Anterior cingulate cortex (tissue), 58 donors: ENCODE measurements at places on chromosomes 13 and 19.

- DNase-seq = no peak
Measured at GRCh38 chr19:40431698-40432097, 5.9 kb upstream of the SERTAD1 start.

DNA sequence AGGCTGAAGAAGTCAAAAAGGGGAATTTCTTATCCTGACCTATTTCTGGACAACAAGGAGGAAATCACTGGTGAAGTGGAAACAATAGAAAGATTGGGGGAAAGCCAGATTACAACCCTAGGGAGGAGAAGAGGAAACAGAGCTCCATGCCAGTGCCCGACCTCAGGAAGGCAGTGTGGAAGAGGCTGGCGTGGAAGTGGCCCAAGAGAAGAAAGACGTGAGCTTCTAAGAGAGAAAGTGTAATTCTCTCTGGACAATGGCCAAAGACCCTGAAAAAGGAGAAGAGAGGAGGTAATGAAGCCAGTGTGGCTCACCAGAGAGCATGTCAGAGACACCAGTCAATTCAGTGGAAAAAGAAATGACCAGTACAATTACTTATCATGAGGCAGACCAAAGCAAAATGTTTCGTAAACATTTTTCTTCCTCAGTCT is 52.6 kb upstream of the URAD start:
- no peak for DNase-seq

GRCh38 chr13:99351772-99352171 is 44.6 kb upstream of the GPR183 start:
- DNase-seq = no peak

DNA sequence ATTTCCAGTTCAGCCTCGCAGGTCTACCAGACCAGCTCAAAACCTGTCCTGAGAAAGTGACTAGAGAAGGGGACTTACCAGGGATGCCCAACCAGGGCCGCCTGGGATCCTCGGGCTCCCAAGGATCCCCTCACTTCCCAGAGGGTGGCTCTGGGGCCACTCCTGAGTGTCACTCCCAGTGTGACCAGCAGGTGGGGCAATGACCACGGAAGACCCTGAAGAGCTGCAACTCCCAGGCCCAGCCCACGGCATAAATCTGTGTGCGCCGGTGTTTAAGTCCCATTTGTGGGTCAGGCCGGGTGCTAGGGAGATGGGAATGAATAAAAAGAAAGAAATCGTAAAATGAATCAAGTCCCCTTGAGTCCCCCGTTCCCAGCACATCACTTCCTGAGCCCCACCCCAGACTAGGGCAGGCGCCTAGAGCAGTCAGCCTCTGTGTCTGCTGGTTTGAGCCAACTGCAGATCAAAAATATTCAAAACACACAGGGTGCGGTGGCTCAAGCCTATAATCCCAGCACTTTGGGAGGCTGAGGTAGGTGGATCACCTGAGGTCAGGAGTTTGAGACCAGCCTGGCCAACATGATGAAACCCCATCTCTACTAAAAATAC is 10.7 kb downstream of the PTGIR start:
- DNase-seq = peak; percentile 54

DNA sequence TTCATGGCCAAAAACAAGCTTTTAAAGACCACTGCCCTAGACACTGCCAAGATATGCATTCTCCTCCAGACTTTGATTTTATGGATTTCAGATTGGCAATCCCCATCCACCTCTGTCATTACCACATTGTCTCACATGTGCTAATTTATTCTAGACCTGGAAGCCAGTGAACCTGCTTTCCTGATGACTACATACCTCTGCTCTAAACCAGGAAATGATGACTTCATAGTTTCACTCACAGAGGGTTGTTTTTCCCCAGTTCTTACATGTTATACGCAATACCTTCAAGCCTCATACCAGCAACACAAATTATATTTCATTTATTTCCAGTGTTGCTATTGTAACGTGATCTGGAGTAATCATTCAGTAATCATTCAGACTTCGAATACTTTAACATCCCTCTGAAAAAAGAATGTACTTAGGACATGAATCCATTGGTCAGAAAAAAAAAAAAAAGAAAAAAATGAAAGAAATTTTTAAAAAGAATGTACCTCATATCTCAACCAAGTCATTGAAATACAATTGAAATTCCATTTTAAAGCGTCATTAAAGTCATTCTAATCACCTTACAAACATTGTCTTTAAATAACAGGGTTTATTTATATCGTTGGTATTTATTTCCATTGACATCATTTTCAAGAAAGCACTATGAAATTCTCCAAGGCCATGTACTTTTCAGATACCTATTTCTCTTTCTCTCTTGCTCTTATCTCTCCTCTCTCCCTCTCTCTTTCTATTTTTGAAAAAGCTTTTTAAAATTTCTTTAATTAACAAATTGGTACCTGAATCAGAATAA is 33.4 kb upstream of the KLF5 start:
- DNase-seq = no peak

GRCh38 chr13:30110301-30111070 is 196.9 kb downstream of the KATNAL1 start:
- no peak for DNase-seq

- DNase-seq = no peak
Measured at GRCh38 chr19:35168196-35168595, 13.7 kb downstream of the FXYD5 start.

DNA sequence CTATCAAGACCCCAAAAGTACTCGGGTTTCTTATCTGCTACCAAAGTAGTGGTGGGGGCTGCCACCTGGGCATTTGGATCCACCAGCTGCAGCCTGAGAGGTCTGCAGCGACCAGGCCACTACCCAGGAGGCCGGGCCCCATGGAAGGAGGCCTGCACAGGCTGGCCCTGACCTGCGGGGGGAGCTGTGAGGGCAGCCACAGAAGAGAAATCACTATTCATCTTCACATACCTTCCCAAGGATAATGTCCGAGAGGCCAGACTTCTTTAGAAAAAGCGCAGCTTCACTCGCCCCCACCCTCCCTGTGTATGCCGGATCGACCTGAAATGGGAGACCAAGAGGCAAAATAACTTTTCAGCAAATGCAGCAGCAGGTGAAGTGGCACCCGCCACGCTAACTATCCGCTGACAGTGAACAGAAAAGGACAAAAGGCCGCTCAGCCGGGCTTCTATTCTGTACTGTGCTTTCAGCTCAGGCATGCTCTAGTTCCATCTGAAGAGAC is 30.1 kb downstream of the EPS15L1 start:
- DNase-seq = no peak

- no peak for DNase-seq
Measured at GRCh38 chr13:31328549-31329235, 128.9 kb downstream of the B3GLCT start.
